ENCODE measurements at places on chromosomes 5 and 9. TPM values are rescaled to one million over a fixed set of nuclear protein-coding genes. Genes with fewer than 3 reads are reported as not detected.

- DNase-seq, result no peak
Measured at GRCh38 chr9:118532592-118532991, 828.4 kb downstream of the TLR4 start.

DNA sequence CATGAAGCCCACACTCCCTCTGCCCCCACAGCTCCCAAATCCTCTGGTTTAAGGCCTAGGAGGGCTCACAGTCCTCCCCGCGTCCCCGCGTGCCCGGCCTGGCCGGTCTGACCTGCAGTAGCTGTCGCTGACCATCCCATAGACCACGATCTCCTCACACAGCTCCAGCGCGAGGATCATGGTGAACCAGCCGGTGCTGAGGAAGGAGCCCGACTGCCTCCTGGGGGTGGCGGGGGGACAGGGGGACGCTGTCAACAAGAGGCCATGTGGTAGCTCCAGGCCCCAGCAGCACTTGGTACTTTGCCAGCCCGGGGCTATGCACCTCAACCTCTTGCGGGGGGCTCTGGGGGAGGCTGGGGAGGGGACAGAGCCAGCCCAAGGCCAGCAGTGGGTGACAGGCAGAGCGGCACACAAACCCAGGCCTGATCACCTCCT is 7.0 kb downstream of the ST6GALNAC4 start:
- no peak for DNase-seq

DNA sequence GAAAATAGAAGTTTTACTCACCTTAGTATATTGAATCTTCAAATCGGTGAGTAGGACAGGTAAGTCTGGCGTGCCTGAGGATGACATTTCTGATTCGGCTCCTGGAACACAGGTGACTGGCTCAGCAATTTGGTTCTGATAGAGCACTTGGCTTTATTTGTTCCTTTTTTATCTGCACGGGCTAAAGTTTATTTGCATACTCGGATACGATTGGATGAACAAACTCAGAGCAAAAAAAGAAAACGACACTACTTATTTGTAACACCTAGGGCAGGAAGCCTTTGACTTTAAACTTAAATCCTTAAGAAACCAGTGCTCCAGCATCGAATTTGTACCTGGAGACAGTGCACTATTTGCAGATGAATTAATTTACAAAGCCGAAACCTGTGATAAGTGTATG is at the start of gene ALDH1A1:
ALDH1A1 (minus strand) TSS at position 140 of the 400 bp plus-strand sequence; CDS start at position 87, 53 bp downstream.
- no peak for DNase-seq

- DNase-seq, result no peak
Measured at GRCh38 chr5:61779743-61780142, 447.7 kb downstream of the ZSWIM6 start.

DNA sequence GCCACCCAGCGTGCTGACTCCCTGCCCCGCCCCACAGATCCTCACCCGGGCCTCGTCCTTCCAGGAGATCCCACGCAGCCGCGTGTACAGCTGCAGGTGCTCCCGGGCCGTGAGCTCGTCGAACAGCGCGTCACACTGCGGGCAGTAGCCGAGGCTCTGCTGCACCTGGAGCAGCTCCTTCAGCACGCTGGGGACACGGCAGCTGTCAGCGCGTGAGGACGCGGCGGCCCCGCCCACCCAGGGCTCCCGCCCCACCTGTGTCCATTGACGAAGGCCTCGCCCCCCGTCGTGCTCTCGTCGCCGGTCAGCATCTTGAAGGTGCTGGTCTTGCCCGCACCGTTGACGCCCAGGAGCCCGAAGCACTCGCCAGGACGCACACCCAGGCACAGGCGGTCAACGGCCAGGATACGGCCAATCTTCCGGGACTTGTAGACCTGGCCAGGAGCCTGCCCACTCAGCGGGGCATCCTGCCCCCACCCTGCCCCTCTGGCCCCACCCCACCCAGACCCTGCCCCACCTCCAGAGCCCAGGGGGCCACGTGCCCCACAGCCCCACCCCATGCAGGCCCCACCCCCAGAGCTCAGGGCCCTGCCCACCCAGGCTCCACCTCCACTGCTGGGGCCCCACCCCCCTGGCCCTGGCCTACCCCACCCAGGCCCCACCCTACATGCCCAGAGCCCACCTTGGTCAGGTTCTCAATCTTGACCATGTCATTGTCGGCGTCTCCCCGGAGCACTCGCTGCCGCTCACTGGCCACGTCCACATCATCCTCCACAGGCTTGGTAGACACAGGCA is 13.8 kb upstream of the CLIC3 start:
- no peak for DNase-seq

GPR107 gene
- 48.2 TPM for total RNA-seq

- DNase-seq, result no peak
Measured at GRCh38 chr5:54438620-54439389, 16.7 kb upstream of the HSPB3 start.

OR1J2 gene
- total RNA-seq, result not detected

DNA sequence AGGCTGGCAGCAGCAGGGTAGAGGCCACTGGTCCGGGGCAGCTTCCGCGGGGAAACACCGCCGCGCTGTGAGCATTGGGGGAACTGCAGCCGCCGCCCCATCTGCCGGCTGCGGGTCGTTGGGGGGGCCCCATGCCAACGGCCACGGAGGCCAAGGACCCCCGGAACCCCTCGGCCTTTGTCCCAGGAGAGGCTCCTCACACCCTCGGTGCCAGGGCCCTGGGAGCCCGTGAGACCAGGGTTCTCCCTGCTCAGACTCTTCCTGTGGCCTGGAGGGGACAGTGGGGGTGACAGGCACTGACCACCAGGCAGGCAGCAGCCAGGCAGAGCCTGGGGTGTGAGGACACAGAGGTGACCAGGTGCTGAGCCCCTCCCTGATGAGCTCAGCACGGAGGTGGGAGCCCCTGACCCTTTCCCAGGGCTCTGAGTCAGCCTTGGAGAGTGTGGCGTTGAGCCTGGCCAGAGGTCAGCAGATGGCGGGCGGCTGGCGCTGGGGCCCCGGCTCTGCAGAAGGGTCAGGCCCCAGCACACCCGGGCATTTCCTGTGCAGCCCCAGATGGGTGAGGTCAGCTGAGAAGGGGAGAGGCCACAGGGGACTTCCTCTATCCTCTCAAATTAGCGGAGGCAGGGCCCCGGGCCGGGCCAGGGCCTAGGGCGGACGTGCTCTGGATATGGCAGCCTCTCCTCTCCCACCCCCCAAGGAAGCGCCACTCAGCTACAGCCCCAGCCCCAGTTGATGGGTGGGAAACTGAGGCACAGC is 17.9 kb upstream of the EGFL7 start:
- peak; percentile 91 for DNase-seq

GRCh38 chr5:150625831-150626746 is 14.4 kb upstream of the SYNPO start:
- DNase-seq, result no peak

DNA sequence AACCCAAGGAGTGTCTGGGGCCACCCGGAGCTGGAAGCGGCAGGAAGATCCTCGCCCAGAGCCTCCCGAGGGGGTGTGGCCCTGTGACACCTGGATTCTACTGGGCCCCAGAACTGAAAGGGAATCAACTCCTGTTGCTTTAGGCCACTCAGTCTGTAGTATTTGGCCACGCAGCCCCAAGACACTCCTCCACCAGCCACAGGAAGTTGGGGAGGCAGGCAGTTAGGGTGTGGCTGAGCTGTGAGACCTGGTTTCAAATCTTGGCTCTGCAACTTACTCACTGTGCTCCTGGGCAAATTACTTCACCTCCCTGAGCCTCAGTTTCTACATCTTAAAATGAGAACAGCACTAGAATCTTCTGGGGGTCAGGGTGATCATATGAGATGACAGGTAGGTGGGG is 119.8 kb upstream of the PPP1R26 start:
- no peak for DNase-seq

GRCh38 chr9:125839317-125839716 is 92.1 kb downstream of the PBX3 start:
- DNase-seq, result no peak

- no peak for DNase-seq
Measured at GRCh38 chr9:89817151-89817950, 212.5 kb downstream of the GADD45G start.

DNA sequence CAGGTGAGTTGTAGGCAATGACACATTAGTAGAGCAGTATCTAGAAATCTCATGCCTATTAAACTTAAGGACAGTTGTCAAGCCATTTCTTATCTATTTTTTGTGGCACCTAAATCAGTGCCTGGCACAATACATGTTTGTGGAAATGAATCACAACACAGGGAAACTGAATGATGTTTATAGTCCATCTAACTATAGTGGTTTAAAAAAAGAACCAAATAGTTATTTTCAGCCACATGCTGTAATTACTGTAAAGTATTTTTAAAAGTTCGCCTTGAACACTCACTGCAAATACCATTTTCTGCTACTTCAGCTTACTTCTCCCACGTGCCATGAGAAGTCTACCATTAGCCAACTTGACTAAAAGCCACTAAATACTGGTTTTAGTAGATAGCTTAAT is 21.9 kb downstream of the FNBP1 start:
- DNase-seq, result no peak

DNA sequence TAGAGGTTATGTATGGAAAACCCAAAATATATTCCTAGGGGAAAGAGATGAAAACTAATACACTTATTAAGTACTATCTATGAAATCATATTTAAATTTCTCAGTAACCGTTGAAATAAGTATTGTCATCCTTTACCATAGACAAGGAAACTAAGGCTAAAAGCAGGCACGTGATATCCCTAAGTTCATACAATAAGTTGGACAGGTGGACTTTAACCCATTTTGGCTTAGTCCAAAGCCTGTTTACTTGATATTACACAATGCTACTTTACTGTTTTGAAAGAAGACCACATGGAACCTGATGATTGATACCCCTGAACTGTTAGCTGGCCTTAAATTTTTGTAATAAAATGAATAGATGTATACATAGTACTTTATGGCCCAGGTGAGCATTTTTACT is 3.5 kb downstream of the NFX1 start:
- DNase-seq, result no peak

GRCh38 chr9:18676525-18676924 is 202.6 kb downstream of the ADAMTSL1 start:
- no peak for DNase-seq

ALG2 gene
- total RNA-seq, result 22.2 TPM

NIPAL4 gene
- 0.55 TPM for total RNA-seq

DNA sequence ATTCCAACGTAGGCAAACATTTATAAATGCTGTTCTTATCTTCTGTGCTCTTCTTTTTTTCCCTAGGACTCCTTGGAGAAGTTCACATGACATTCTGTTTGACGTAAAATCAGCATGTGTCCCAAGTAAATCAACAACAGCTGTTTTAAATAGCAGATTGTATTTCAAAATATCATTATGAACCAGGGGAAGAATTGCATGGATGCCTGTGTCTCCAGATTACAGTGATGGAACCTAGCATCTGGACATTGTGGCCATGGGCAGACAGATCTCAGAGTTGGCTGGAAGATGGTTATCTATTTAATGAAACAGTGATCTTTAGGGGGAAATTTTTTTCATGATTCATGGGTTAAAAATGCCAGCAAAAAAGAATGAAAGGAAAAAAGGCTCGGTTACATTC is 222.0 kb downstream of the MAN2A1 start:
- DNase-seq, result no peak

- no peak for DNase-seq
Measured at GRCh38 chr5:119405419-119405818, 46.9 kb upstream of the HSD17B4 start.
